ENCODE measurements at places on chromosomes 1 and 21. TPM values are rescaled to one million over a fixed set of nuclear protein-coding genes. Genes with fewer than 3 reads are reported as not detected.

The UBASH3A gene
- not detected for total RNA-seq

The A3GALT2 gene
- not detected for total RNA-seq

The CEP350 gene
- total RNA-seq = 29.6 TPM

The FMO4 gene
- 7.0 TPM for total RNA-seq

The PAQR6 gene
- 11.0 TPM for total RNA-seq

The HAPLN2 gene
- not detected for total RNA-seq

The NEK7 gene
- total RNA-seq = 51.2 TPM

The TPTE gene
- total RNA-seq = not detected

The PATJ gene
- total RNA-seq = 53.3 TPM

The PWP2 gene
- 4.1 TPM for total RNA-seq

The PRR9 gene
- 0.24 TPM for total RNA-seq

The DPT gene
- not detected for total RNA-seq

The IL23R gene
- total RNA-seq = not detected

The C1orf105 gene
- total RNA-seq = not detected

The PRRC2C gene
- 56.3 TPM for total RNA-seq

DNA sequence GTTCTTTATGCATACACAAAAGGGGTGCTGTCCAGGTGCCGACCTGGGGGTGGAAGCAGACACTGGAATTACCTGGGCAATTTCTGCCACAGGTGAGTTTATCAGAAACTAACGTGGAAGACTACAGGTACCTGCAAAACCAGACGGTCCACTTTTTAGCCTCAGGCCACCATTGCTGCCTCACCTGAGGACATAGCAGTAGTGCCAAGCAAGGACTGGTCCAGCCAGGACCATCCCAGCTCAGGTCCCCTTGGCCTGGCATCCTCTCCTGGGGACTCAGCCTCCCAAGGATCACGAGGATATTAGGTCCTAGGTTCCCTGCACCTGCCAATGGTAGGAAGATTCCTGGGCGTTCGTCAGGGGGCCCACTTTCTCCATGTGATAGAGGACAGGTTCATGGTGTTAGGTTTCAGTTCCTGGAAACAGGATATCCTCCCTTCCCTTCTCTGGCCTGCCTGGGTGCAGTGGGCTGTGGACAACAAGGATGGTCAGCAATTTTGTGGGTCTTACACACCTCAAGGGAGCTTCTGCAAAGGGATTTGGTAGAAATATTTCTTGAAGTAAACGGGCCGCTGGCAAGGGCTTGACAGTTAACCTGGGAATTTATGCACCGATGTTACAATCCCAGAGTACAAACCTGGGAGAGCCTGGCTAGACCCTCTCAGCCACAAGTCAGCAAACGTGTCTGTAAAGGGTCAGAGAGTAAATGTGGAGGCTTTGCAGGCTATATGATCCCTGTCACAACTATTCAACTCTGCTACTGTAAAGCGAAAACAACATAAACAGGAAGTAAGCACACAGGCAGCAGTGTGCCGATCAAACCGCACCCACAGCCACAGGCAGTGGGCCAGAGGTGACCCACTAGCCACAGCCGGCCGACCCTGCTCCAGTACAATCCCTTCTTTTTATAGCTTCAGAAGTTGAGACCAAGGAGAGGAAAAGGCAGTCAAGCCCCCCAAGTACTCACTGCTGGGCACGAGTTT, 71.4 kb upstream of the RAB4A start:
- no peak for DNase-seq

DNA sequence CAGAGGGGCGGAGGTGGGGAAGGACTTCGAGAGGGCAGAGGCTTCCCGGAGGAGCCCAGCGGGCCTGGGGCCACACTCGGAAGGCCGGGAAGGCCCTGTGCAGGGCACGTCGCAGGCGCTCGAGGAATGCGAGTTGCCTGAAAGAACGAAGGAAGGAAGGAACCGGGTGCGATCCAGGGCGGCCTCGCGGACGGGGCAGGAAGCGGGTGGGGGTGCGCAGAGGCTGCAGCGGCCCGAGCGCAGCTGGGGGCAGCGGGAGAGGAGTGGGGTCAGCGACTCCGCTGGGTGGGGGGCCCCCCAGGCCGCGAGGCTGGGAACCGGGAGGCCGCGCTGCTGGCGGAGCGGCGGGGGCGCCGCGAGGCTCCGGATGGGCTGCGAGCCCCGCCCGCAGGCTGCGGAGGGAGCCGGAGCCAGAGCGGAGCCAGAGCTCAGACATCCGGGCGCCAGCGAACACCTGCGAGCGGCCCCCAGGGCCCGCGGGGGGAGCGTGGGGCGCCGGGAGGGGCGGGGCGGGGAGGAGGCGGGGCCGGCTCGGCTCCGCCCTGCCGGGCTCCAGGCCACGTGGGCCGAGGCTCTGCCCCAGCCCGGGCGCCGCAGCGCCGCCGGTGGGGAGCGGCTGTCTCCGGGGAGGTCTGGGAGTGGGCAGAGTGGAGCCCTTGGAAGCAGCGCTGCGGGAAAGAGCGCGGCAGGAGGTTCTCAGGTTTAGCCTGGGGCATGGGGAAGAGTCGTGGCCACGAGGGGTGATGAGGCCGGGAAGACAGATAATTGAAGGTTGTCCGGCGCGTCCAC, 4.6 kb downstream of the ID3 start:
- peak; percentile 83 for DNase-seq

DNA sequence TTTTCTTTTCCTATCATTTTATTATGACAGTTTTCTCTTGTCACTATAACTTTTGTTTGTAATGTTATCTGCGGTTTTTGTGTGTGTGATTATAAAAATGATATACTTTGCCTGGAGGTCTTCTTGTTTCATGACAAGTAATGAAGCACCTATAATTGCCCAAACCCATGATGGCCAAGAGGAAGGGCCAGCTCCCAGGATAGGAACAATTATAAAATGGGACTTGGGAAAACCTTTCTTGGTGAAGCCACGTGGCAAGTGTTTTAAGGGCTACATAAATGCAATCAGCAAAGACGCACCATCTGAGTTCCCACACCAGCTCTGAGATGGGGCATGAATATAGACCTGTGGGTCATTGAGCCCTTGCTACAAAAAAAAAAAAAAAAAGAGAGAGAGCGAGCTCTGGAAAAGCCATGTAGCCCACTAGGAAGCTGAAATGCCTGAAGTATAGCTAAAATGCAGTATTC, 462.6 kb upstream of the RUNX1 start:
- DNase-seq = peak; percentile 24

GRCh38 chr1:46581681-46582455, 22.2 kb downstream of the MKNK1 start:
- peak; percentile 4 for DNase-seq

DNA sequence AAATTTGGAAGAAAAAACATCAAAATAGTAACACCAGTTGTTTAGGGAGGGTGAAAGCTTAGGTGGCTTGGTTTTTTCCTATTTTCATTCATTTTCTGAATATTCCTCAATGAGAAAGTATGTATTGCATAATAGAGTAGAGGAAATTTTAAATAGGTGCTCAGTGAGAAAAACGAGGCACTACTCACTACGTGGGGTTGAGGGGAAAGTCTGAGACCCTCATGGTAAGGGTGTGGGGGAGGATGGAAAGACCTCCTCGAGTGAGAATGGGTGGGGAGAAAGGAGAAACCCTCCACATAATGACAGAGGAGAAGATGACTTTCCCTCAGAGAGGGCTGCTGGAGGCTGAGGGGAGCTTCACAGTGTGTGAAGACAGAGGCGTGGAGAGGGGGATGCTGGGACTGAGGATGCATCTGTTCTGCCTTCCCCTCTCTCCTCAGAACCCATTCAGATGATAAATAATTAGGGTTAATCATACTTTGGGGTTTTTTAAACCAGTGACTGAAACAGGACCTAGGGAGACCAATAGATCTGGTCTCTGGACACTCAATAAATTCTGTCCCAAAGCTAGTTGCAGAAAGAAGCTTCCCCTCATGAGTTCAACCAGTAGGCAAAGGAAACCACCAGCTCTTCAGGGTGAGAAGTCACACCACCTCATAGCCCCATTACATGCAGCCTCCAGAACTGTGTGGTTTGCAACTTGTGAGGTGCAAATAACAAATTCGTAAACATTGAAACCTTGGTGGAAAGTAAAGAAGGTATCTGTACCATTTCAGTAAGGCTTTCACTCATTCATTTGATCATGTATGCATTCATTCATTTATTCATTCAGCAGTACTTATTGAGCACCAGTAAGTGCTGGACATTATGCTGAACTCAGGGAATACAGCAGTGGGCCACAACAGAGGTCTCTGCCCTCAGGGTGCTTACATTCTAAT, 17.1 kb downstream of the SLAMF7 start:
- no peak for DNase-seq

DNA sequence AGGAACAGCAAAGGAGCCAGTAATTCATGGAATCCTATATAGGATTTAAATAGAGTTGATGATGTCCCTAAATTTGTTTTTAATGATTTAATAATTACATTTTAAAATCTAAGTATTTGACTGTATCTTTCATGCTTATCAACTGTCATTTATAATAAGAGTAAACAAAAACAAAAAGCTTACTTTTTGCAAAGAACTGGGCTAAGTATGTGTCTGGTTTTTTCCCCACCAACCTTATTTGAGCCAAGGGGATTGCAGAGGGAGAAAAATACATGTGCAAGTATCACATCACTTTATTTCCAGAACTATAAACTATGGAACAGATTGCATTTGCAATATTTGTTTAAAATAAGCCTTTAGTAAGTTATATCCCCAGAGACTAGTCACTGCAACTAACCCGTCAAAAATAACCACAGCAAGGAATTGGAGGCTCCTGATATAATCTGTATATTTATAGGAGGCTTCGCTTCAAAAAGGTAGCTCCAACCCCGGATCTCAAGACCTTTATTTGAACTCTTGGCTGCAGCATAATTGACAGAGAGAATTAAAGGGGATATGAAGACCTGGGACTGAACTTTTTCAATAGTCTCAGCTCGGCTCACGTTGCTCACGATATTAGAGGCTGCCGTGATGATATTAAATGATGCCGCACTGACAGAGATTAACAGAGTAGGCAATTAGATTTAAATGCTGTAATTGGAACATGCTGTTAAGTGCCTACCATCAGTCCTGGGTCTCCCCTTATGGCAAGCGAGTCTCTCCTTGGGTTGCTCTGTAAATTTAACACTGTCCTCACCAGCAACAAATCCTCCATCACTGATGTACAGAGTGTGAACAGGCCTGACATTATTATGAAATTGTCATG, 329.1 kb upstream of the NFIA start:
- DNase-seq = no peak

GRCh38 chr1:168227620-168228019, 1.8 kb downstream of the SFT2D2 start:
- peak; percentile 40 for DNase-seq

DNA sequence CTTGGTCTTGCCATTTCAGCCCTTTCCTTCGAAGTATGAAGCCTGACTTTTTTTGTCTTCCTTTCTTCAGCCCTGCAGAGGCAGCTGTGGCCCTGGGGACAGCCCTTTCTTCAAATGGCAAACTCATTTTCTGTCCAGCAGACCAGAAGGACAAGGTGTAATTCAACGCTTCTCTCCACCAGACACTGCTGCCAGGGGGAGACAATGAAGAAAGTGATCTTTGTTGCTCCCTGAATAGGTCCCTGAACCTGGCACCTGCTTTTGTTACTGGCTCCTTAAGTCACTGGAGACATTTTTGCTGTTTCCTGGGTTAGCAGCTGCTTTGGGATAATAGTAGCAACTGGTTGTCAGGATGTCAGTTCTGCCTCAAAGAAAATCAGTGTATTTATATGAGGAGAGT, 50.8 kb upstream of the MACF1 start:
- DNase-seq = no peak

GRCh38 chr1:109184687-109185086, 29.0 kb upstream of the SARS1 start:
- DNase-seq = no peak

- no peak for DNase-seq
Measured at GRCh38 chr1:35533586-35533985, 23.6 kb downstream of the KIAA0319L start.

- peak; percentile 17 for DNase-seq
Measured at GRCh38 chr1:219566951-219567947, 45.7 kb downstream of the ZC3H11B start.

GRCh38 chr1:53944469-53945182, 873 bp downstream of the IFT25 start:
- peak; percentile 18 for DNase-seq

- DNase-seq = no peak
Measured at GRCh38 chr1:110756506-110756905, 81.8 kb upstream of the KCNA3 start.

DNA sequence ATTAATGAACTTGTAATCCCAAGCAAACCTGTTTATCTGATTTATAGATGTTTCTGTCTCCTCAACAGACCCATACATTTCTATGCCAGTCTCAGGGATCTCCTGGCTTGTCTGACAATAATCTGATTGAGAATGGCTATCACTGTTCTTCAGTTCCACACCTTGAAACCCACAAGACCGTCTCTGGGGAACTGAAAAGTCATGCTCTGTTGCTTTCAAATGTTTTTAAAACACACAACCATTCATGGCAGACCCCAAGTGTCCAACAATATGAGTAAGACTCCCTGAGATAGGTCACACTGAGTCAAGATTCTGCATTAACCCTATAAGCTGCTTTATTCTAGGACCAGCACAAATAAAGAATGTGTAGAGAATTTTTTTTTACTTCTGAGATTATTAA, 611.2 kb upstream of the PLXNA2 start:
- DNase-seq = no peak

GRCh38 chr1:66778266-66778665, 22.8 kb downstream of the INSL5 start:
- DNase-seq = no peak

DNA sequence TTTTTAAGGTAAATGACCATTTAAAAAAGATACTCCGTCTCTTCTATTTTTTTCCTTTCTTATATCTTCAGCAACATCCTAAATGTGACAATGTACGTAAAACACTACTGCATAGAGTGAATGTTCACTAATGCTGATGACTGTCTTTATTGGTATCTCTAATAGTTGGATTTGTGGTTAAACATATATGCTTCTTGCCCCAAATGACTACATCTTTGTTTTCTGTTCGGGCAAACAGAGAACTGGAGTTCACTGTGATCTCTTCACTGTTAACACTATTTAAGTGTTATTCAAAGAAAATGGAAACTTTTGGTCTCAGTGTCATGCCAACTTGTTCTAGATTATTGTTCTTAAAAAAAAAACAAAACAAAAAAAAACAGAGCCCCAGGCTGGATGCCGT, 109.4 kb downstream of the KIF26B start:
- no peak for DNase-seq

DNA sequence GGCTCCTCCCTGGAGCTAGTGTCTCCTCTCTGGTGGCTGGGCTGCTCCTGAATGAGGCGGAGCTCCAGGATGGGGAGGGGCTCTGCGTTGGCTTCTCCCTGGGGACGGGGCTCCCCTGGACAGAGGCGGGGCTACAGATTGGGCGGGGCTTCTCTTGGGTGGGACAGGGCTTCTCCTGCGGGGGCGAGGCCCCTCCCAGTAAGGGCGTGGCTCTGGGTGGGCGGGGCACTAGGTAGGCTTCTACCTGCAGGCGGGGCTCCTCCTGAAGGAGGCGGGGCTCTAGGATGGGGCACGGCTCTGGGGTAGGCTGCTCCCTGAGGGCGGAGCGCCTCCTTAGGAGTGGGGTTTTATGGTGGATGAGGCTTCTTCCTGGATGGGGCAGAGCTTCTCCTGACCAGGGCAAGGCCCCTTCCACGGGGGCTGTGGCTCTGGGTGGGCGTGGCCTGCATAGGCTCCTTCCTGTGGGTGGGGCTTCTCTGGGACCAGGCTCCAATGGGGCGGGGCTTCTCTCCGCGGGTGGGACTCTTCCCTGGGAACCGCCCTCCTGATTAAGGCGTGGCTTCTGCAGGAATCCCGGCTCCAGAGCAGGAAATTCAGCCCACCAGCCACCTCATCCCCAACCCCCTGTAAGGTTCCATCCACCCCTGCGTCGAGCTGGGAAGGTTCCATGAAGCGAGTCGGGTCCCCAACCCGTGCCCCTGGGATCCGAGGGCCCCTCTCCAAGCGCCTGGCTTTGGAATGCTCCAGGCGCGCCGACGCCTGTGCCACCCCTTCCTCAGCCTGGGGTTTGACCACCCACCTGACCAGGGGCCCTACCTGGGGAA, 22.7 kb upstream of the ARF1 start:
- peak; percentile 84 for DNase-seq

Measured in mammary epithelial cell (primary cell).